ENCODE measurements at places on chromosomes 6 and 20. TPM values are rescaled to one million over a fixed set of nuclear protein-coding genes. Genes with fewer than 3 reads are reported as not detected.

- no peak for DNase-seq
These were observed 11.7 kb upstream of the GOPC start for GRCh38 chr6:117613920-117614560.

The CNKSR3 gene
- total RNA-seq, result 4.0 TPM

The FAM8A1 gene
- total RNA-seq, result 11.8 TPM

DNA sequence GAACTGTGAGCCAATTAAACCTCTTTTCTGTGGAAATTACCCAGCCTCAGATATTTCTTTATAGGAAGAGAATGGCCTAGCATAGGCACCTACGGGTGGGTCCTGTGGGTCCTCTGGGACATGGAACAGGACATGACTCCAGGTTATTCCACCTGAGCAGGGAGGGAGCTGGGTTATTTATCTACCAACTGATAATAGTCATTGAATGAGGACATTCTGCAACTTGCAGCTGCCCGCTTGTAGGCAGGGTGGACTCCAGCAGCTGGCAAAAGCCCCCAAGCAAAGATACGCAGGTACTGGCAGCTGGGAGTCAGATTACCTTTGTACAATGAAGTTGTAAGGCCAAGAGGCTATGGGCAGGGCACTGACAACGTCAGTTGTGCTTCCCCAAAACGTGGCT is 1.4 kb upstream of the BANF2 start:
- DNase-seq, result no peak

- no peak for DNase-seq
These were observed 759.8 kb upstream of the CITED2 start for GRCh38 chr6:140134224-140134623.

The CYP39A1 gene
- 1.7 TPM for total RNA-seq

- no peak for DNase-seq
These were observed 119.2 kb downstream of the SYCP2 start for GRCh38 chr20:59813948-59814839.

The TOX2 gene
- not detected for total RNA-seq

All from Calu3 (cell line).